Thoracic aorta (tissue), 2 donors: ENCODE measurements at places on chromosomes 6 and 20.

- no peaks in the 10 kb centered on the region for H3K27me3 ChIP-seq
- no peak overlapping the region for H3K27ac ChIP-seq
- H3K4me1 ChIP-seq: no peaks in the 10 kb centered on the region
- H3K36me3 ChIP-seq: no peaks in the 10 kb centered on the region
These were observed 96.0 kb downstream of the PRKN start for GRCh38 chr6:162631546-162631945.

GRCh38 chr6:106114492-106114891, 28.4 kb downstream of the PRDM1 start:
- H3K4me1 ChIP-seq: no peaks in the 10 kb centered on the region
- H3K36me3 ChIP-seq: no peaks in the 10 kb centered on the region

- H3K27me3 ChIP-seq: no peaks in the 10 kb centered on the region
- H3K4me1 ChIP-seq: no peaks in the 10 kb centered on the region
- DNase-seq: no peak
- H3K27ac ChIP-seq: no peak overlapping the region
- no peak overlapping the region for H3K4me3 ChIP-seq
These were observed 15.1 kb downstream of the GLYATL3 start for GRCh38 chr6:49514571-49515484.

- DNase-seq: no peak
- no peak overlapping the region for H3K27ac ChIP-seq
- H3K4me3 ChIP-seq: no peak overlapping the region
- no peaks in the 10 kb centered on the region for H3K27me3 ChIP-seq
- no peaks in the 10 kb centered on the region for H3K4me1 ChIP-seq
These were observed 13.9 kb upstream of the AARS2 start for GRCh38 chr6:44327096-44327495.

DNA sequence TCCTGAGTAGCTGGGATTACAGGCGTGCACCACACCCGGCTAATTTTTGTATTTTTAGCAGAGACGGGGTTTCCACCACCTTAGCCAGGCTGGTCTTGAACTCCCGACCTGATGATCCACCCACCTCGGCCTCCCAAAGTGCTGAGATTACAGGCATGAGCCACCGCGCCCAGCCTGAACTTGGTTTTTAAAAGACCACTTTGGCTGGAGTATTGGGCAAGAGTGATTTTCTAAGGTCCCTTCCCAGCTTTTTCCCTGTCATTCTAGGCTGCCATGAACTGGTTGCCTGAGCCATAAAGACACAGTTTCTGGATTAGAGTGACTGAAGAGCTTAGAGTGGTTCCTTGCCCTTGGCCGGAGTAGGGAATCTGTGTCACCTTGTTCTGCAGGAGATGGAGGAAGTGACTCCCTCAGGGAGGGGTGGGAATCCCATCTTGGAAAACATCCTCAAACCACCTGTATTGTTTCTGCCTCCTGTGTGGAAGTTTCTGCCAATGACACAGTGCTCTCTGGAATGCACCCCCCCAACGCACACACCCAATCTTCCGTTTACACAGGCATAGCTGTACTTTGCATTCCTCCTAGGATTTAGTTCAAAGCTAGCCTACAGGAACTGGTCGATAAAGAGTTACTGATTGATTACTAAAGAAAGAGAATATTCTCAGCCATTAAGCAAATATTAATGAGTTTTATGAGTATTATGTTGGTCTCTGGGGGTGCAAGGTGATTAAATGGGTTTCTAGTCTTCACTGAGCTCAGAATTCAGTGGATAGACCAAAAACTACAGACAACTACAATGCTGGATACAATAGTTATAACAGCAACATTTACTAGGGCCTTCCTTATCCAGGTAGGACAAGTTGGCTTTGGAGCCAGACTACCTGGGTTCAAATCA, 18.2 kb downstream of the BCL2L1 start:
- no peaks in the 10 kb centered on the region for H3K27me3 ChIP-seq
- peaks cover 15% of the 10 kb centered on the region for H3K36me3 ChIP-seq
- H3K27ac ChIP-seq: peak overlapping the region; percentile 49
- no peak overlapping the region for H3K4me3 ChIP-seq
- H3K4me1 ChIP-seq: peaks cover 66% of the 10 kb centered on the region

DNA sequence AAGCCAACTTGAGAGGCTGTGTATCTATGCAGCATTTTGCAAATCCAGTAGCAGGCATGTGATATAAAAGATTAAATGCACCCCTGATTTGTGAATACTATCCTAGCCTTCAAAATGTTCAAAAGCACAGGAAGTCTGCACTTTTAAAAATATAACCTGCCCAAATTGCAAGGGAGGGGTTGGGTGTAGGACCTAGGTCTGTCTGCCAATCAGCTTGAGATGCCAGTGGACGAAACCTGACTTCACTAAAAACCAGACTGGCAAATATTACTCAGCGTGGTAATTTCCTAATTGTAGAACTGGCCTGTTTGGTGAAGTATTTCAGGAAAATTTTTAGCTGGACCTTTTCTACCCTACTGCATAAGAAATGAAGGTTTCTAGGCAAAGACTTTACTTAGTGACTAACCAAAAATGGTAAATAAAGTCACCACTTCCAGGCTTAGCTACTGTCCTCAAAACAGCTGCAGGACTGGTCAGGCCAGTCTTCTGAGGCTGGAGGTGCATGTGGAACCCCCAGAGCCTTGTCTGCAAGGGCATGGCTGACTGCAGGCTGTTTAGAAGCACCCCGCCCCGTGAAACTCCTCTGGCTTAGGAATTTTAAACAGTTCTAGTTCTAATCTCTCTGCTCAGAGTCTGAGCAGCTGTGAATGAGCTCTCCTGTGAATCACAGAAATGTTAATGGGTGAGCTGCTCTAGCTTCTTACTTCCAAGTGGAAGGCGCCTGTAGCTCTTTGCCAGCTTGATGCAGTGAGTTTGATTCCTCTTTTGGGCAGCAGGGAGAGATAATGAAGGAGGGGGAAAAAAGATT, 104.4 kb upstream of the ESR1 start:
- no peak for DNase-seq
- H3K36me3 ChIP-seq: no peaks in the 10 kb centered on the region
- no peaks in the 10 kb centered on the region for H3K4me1 ChIP-seq
- no peak overlapping the region for H3K4me3 ChIP-seq

DNA sequence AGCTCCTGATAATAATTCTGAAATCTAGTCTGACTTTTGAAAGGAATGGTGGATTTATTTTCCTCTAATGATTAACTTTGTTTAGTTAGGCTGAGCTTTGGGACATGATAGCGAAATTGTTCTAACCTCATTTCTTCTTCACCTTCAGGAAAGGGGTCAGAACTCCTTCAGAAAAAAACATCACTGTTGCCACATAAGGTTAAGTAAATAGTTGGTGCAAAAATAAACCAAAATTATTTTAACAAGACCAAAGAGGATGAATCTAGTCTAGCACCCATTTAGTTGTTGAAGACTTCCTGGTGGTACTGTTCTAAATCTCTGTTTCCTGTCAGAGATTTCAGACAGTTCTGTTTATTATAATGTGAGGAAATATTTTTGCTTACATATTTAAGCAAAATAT, 379.8 kb downstream of the UTRN start:
- DNase-seq: no peak
- no peaks in the 10 kb centered on the region for H3K36me3 ChIP-seq
- no peak overlapping the region for H3K27ac ChIP-seq
- H3K4me1 ChIP-seq: peaks cover 6% of the 10 kb centered on the region
- H3K27me3 ChIP-seq: no peaks in the 10 kb centered on the region
- no peak overlapping the region for H3K4me3 ChIP-seq

DNA sequence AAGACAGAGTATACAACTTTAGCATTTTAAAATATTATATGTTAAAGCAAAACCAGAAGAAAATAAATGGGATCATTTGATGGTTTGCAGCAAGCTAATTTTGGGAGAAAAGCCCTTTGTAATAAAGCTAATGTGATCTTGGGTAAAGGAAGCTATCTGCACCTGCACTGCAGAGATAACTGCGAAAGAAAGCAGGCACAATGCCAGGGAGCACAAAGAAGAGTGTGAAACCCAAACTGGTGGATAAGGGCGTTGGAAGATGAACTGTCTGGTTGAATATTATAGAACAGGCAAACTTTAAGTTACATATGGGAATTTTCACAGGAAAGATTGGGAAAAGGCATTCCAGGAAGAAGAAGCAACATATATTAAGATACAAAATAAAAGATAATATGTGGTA, 179.2 kb upstream of the KHDRBS2 start:
- no peaks in the 10 kb centered on the region for H3K4me1 ChIP-seq
- H3K27me3 ChIP-seq: no peaks in the 10 kb centered on the region
- H3K27ac ChIP-seq: no peak overlapping the region
- no peak for DNase-seq

- no peak for DNase-seq
- no peak overlapping the region for H3K27ac ChIP-seq
- no peaks in the 10 kb centered on the region for H3K36me3 ChIP-seq
- no peaks in the 10 kb centered on the region for H3K4me1 ChIP-seq
- H3K4me3 ChIP-seq: no peak overlapping the region
These were observed 68.1 kb upstream of the CEP85L start for GRCh38 chr6:118719351-118720124.

GRCh38 chr6:156992020-156992804, 215.0 kb downstream of the ARID1B start:
- no peaks in the 10 kb centered on the region for H3K27me3 ChIP-seq
- no peak overlapping the region for H3K4me3 ChIP-seq
- no peaks in the 10 kb centered on the region for H3K36me3 ChIP-seq
- H3K27ac ChIP-seq: no peak overlapping the region
- peaks cover 21% of the 10 kb centered on the region for H3K4me1 ChIP-seq
- DNase-seq: no peak

GRCh38 chr6:24205020-24205492, 79.0 kb downstream of the NRSN1 start:
- no peaks in the 10 kb centered on the region for H3K27me3 ChIP-seq
- H3K27ac ChIP-seq: no peak overlapping the region
- H3K4me3 ChIP-seq: no peak overlapping the region
- H3K36me3 ChIP-seq: no peaks in the 10 kb centered on the region

DNA sequence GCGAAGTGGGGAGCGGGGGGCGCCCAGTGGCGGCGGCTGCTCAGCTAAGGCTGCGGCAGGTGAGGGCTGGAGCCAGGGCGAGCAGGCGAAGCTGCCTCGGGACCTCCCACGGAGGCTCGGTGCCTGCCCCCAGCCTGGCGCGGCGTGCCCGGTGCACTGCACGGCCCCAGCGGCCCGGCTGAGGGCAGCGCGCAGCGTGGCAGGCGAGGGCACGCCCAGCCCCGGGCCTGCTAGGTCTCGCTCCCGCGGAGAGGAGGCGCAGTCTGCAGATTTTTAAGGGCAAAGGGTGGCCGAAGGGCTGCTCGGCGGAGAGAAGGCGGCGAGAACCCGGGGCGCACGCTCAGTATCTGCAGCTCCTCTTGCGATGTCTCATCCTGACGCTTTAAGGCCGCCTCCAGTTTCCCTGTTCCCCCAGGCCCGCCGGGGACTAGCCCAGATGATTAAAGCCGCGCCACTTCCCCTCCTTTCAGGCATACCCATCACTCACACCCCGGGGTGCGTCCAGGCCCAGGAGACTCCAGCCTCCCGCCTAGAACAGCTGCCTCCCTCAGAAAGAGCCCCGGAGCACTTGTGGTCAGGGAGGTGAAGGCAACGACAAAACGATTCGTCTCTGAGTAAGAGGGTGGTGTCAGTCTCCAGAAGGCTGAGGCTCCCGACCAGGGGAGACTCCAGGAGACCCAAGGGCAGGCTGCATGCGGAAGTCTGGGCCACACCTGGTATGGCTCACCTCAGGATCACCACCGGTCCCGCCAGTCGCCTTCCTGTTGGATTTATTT, at the start of gene FERMT1:
TSS of gene FERMT1 (minus strand) at position 158 of the 776 bp plus-strand sequence. CDS start 3,476 bp downstream, outside the sequence.
- no peak within 1 kb of the TSS for H3K27ac ChIP-seq
- peak within 1 kb of the TSS; percentile 71 for H3K4me3 ChIP-seq
- no peaks in the 10 kb centered on the region for H3K36me3 ChIP-seq
- peaks cover 4% of the 10 kb centered on the region for H3K4me1 ChIP-seq
- DNase-seq: no peak
- no peaks in the 10 kb centered on the region for H3K27me3 ChIP-seq

GRCh38 chr6:158441716-158442215, 118.1 kb upstream of the TMEM181 start:
- H3K27me3 ChIP-seq: no peaks in the 10 kb centered on the region
- H3K36me3 ChIP-seq: no peaks in the 10 kb centered on the region
- H3K27ac ChIP-seq: no peak overlapping the region
- no peak for DNase-seq
- H3K4me3 ChIP-seq: no peak overlapping the region

DNA sequence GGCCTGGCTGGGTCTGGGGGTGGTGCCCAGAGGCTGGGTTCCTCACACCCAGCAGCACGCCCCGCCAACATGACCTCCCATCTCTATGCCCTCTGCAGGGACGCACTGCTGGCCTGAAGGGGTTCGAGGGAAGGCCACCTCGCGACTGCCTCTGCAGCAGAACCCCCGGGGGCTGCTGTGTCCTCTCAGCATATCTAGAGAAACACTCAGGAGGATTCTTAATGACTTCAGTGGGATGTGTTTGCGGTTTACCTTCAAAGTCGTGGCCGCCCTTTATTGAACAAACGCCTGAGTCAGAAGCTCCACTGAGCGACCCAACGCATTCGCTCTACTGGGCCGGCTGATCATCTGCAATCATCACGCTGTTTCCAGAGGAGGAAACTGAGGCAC, 54.8 kb upstream of the GATA5 start:
- DNase-seq: no peak
- no peaks in the 10 kb centered on the region for H3K27me3 ChIP-seq
- no peak overlapping the region for H3K27ac ChIP-seq
- H3K4me3 ChIP-seq: no peak overlapping the region
- H3K4me1 ChIP-seq: no peaks in the 10 kb centered on the region

DNA sequence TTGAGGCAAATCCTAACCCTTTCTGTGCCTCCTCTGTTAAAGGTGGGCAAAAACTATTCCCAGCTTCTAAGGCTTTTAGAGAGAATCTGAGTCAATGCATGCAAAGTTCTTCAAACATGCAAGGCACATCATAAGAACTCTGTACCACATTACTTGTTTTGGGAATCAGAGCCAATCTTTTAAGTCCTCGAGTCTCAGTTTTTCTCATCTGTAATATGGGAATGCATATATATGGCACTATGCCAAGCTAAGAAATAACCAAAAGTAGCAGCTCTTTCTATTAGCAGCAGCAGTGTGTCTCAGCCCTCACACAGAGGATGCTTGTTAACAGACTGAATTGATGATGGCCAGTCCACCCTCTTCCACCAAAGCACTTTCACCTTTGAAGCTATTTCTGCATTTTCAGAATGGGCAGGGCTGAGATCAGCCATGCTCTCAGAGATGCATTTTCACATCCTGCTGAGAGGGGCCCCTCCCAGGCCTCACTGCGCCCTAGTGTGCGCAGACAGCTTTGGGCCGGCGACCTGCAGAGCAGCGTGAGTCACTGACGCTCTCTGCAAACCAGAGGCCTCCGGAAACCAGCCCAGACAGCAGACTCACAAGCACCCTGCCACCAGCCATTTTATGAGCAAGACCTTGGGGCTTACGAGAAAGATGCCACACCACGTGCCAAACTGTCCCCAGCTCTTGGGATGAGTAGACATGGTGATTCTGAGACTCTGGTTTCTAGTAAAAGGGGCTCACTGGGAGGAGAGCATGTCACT, 138.0 kb downstream of the NFATC2 start:
- no peak overlapping the region for H3K27ac ChIP-seq
- no peaks in the 10 kb centered on the region for H3K4me1 ChIP-seq
- H3K36me3 ChIP-seq: no peaks in the 10 kb centered on the region
- no peaks in the 10 kb centered on the region for H3K27me3 ChIP-seq
- H3K4me3 ChIP-seq: no peak overlapping the region
- DNase-seq: no peak

GRCh38 chr20:50297498-50298376, 107.1 kb downstream of the CEBPB start:
- H3K27ac ChIP-seq: no peak overlapping the region
- no peak for DNase-seq
- H3K27me3 ChIP-seq: no peaks in the 10 kb centered on the region
- H3K4me3 ChIP-seq: no peak overlapping the region
- H3K4me1 ChIP-seq: peaks cover 4% of the 10 kb centered on the region
